Endothelial cell (in vitro differentiated cells): ENCODE measurements at places on chromosomes 13 and 19. TPM values are rescaled to one million over a fixed set of nuclear protein-coding genes. Genes with fewer than 3 reads are reported as not detected.

The SIAH3 gene
- 0.08 TPM for total RNA-seq

The PALM3 gene
- 0.90 TPM for total RNA-seq

- H3K4me3 ChIP-seq: no peak overlapping the region
- peaks cover 3% of the 10 kb centered on the region for H3K4me1 ChIP-seq
- no peak overlapping the region for H3K27ac ChIP-seq
- no peak for DNase-seq
- no peaks in the 10 kb centered on the region for H3K36me3 ChIP-seq
Measured at GRCh38 chr19:32197896-32198882, 147.2 kb upstream of the ZNF507 start.

DNA sequence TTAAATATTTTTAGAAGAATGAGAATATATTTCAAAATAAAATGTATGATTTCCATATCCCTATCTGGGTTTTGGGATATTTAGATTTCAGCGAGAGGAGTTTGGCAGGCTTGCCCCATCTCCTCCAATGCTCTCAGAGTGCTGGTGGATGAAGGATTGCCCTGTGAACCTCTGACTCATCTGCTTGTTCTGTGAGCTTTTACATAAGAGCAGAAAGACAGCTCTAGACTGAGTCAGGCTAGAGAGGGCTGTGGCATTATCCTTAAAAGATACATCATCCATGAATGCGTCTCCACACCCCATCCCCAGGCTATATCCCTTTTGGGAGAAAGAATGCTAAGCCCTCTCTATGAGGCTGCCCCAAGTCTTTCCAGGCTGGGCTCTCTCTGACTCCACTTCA, 190.6 kb downstream of the TUBA3C start:
- peaks cover 38% of the 10 kb centered on the region for H3K36me3 ChIP-seq
- H3K27ac ChIP-seq: no peak overlapping the region
- DNase-seq: no peak

DNA sequence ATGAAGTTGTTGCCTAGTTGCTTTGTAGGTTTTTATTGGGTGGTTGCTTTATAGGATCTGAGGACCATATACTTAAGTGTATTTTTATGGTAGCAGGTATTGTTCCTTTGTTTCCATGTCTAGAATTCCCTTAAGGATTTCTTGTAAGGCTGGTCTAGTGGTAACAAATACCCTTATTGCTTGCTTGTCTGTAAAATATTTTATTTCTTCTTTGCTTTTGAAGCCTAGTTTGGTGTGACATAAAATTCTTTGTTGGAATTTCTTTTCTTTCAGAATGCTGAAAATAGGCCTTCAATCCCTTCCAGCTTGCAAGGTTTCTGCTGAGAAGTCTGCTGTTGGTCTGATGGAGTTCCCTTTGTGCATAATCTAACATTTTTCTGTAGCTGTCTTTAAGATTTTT, 18.1 kb upstream of the ZSCAN5A start:
- no peak overlapping the region for H3K27ac ChIP-seq
- no peaks in the 10 kb centered on the region for H3K36me3 ChIP-seq
- no peak overlapping the region for H3K4me3 ChIP-seq

DNA sequence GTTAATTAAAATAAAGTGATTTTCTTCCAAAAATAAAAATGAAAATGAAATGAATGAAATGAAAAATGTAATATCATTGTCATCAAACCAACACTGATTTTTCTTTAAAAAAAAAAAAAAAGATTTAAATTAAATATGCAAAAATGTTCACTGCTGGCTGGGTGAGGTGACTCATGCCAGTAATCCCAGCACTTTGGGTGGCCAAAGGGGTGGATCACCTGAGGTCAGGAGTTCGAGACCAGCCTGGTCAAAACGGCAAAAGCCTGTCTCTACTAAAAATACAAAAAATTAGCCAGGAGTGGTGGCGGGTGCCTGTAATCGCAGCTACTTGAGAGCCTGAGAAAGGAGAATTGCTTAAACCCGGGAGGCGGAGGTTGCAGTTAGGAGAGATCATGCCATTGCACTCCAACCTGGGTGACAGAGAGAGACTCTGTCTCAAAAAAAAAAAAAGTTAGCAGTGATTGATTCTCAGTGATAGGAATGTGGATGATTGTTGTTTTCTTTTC, 44.6 kb upstream of the LSM14A start:
- no peak overlapping the region for H3K4me3 ChIP-seq
- no peaks in the 10 kb centered on the region for H3K36me3 ChIP-seq
- H3K27ac ChIP-seq: no peak overlapping the region
- no peak for DNase-seq
- peaks cover 1% of the 10 kb centered on the region for H3K27me3 ChIP-seq

The PSG7 gene
- not detected for total RNA-seq

The ZNF878 gene
- total RNA-seq: not detected

GRCh38 chr19:56356944-56357343, 36.4 kb downstream of the ZNF582 start:
- H3K4me1 ChIP-seq: no peaks in the 10 kb centered on the region
- no peak for DNase-seq
- no peak overlapping the region for H3K4me3 ChIP-seq
- no peak overlapping the region for H3K27ac ChIP-seq

DNA sequence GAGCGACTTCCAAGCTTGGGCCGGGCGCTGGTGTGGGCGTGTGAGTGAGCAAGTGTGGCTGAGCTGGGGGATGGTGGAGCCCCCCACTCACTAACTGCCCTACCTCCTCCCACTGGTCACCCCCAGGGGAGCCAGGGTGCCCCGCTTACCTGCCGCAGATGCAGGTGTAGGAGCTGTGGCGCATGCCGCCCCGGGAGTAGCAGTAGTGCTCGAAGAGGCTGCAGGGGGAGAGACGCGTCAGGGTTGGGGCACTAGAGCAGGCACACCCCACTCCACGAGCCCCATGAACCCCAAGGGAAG, 39.9 kb downstream of the CEBPG start:
- H3K27ac ChIP-seq: no peak overlapping the region
- no peak for DNase-seq
- H3K36me3 ChIP-seq: no peaks in the 10 kb centered on the region
- peaks cover 3% of the 10 kb centered on the region for H3K27me3 ChIP-seq
- H3K4me3 ChIP-seq: no peak overlapping the region
- H3K4me1 ChIP-seq: no peaks in the 10 kb centered on the region
